ENCODE measurements at places on chromosomes 3 and 15.

DNA sequence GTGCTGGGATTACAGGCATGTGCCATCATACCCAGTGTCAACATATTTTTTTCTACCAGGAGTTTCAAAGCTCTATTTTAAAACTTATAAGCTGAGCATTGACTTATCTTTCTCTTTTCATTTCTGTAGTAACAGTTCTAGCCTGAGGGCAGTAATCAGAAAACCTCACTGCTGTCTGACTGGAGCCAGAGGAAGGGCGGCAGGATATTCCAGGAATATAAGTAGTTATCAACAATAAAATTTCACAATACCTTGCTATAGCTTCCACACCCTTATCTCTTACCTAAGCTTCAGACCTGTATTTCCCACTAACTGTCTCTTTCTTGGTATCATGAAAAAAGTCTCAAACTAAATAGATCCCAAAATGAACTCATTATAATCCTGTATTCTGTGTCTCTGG lies 5.1 kb upstream of the NEDD4 start:
- no peak for DNase-seq

DNA sequence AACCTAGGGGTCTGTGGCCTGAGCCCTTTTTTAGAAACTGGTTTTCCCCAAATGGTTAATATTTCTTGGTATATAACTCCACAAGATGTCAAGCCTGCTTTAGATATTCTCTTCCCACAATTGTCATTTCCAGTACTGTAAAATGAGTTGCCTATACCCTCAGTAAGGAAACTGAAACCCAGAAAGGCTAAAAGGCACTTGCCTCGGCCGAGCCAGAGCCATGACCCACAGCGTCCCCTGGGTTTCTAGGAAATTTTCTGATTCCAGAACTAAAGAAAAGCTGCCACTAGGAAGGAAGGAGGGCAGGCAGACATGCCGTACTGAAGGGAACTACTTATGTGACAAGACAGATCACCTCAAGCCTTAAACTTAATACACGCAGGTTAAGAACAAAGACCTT lies 59.1 kb downstream of the ATP8B4 start:
- no peak for DNase-seq

DNA sequence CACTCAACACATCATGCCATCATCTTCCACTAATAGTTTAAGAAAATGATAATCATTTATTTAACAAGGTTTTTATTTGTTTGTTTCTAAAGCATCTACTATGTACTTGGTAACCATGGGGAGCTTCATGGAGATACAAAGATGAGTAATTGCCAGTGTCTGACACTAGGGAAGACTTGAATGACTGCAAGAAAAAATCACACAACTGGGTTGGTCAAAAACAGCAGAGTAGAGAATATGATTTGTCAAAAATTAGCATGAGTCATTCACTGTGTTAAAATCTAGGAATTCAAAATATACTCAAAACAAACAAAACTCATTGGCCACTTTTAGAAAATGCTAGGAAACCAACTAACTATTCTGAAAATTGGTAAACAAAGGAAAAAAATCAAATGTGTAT lies 6.3 kb downstream of the BNC1 start:
- DNase-seq: no peak

DNA sequence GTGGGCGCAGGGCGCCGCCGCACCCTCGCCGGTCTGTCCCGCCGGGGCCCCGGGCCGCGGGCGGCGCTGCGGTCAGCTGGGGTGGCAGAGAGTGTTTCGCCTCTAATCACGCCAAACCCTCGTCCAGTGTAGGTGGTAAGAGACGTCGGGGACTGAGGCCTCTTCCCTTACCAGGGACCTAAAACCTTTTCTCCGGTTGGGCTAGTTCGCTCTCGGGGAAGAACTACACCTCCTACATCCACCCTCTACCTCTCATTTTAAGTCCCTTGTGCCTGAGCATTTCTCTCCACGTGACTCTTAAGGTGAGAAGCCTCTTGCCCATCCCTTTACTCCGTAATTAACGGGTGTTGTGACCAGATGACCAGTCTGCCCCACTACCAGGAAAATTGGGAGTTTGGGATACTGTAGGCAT lies 520 bp downstream of the TMEM42 start:
- no peak for DNase-seq

- no peak for DNase-seq
These were observed 775 bp downstream of the ARNT2 start for GRCh38 chr15:80404761-80405553.

GRCh38 chr3:181561139-181562031 lies 150.3 kb upstream of the SOX2 start:
- no peak for DNase-seq

DNA sequence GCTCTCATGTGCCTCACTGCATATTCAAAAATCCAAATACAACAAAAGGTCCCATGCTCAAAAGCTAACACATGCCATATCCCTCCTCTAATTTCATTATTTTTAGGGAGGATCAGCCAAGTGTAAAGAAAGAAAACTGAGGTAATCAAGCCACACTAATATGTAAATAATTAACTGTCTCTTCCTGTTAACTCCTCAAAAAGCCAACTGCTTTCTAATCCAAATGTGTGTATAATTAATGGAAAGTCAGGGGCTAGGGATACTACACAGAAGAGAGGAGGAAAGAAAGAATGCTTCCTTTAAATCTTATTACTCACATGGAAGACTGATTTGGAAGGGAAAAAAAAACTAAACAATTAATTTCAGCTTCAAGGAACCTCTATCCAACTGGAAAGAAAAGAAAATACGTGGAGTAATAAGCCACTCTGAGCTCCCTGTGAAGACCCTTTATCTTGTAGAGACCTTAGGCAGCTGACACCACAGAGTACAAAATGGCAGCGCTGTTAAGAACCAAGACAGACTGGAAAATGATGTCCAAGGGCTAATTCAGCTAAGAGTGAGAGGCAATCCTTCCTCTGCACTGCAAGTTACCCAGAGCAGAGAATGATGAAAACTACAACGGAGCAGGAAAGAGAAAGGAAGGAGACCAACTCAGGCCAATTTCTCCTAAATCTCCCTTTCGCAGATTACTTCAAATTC lies 56.8 kb downstream of the ZNF148 start:
- DNase-seq: no peak

DNA sequence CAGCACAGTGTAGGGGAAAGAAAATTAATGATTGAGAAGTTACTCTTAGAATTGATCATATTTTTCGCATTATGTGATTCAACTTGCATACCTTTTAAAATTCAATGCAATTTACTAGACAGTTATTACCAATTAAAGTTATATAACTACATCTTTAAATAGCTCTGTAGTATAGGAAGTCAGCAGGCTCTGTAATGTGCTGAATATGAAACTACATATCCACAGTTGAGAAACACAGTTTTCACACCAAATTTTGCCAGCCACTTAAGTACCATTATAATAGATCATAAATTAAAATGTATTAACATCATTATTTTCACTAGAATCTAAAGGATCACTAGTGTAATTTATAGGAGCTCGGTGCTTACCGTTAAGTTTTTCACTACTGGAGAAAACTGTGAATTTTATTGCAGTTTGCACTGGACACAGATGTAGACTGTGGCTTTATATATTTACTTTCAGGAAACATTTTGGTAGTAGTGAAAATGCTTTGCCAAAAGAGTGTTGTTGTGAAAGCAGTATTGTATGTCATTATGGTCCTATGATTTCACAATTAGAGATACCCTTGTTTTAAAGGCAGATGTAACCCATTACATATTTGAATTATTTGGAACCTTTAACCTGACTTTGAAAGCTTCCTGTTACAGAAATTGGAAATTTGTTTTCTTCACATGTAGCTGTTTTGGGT lies 113.6 kb downstream of the PLCL2 start:
- DNase-seq: no peak

GRCh38 chr3:30040126-30040525 lies 566.3 kb upstream of the TGFBR2 start:
- DNase-seq: no peak

DNA sequence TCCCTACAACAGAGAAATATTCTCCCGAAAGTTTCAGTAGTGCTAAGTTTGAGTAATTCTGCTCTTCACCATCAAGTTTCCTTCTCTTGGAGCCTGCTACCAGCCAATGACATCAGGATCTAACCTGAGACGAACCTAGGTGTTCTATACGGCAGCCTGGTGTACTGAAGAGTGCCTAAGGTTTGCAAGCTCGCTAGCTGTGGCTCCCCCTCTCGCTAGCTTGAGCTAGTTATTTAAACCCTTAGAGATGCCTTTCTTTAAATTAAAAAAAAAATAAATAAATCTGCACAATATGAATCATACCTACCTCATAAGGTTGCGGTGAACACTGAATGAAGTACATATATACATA lies 1.4 kb upstream of the COL8A1 start:
- no peak for DNase-seq

DNA sequence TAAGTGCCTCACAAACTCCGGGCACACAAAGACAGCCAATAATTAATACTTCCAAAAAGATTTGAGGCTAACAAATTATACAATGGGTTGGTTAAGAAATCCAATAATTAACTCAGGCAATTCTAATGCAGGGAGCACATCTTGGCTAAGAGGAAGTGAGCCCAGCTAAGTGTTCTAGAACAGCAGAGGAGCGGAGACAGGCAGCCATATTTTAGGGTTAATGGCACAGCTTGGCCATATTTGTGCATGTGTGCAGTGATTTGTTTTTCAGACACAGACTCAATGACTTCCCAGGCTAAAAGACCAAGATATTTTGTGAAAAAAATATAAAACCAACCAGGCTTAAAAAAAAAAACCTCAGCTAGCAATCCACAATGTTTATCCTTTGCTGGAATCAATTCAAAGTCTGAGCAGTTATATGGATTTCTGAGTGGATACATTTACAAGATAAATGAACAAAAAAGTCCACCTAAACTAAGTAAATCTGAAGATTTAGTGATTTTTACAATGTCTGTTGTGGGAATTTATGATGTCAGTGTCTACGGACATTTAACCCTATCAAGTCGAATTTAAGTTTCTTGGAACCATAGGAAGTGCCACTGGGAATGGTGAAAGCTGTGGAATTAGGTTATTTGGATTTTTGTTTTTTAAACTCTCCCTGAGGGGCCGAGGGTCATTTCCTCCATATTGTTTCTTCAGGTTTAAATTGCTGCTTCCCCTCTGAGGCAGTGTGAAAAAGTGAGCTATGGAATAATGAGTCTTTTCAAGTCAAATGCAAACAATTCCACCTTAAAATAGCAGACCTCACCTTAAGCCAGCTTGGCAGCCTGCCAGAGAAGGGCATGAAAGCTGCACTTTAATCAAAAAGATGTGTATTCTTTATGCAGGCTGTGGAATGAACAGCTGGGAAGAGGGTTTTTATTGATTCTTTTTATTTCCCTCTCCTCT lies 413.7 kb upstream of the TBL1XR1 start:
- no peak for DNase-seq

- no peak for DNase-seq
These were observed 138.6 kb downstream of the FBLN2 start for GRCh38 chr3:13687517-13687943.

DNA sequence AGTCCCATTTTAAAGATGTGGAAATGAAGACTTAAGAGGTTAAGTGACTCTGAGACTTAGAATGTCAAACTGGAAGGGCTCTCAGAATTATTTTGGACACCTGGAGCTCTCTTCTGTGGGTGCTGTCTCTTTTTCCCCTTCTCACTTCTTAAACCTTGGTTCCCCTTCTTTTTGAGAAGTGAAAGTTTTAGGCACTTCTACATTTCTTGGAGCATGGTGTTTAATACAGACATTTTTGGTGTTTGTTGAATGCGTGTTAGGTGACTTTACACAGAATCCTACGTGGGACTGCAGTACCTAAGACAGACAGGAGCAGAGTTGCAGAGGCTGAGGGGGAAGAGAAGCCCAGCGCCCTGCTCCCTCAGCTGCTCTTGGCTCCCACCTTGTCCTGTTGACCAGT lies 133.3 kb downstream of the MDFIC2 start:
- no peak for DNase-seq

GRCh38 chr15:40456299-40456712 lies 14.5 kb upstream of the CHST14 start:
- no peak for DNase-seq

DNA sequence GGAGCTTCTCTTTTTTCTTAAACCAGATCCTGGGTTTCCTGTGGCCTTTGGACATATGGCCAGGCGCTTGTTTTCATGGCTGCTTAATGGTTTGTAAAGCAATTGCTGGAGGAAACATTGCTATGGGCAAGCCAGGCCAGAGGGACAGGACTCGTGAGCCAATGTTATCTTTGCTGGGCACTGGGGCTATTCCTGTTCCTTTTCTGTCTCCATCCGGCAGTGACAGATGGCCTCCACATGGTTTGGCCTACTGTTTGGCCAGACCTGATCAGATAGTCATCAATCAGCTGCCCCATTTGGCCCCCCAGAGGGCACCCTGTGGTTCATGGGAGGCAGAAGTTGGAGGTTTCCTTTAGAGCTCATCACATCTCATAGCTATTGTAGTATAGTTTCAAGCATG lies 326.1 kb upstream of the ROPN1 start:
- DNase-seq: no peak

DNA sequence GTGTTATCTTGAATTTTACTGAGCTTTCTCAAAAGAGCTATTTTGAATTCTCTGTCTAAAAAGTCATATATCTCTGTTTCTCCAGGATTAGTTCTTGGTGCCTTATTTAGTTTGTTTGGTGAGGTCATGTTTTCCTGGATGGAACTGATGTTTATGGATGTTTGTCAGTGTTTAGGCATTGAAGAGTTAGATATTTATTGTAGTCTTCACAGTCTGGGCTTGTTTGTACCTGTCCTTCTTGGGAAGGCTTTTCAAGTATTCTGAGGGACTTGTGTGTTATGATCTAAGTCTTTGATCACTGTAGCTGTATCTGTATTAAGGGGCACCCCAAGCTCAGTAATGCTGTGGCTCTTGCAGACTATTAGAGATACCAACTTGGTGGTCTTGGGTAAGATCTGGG lies 10.6 kb upstream of the RAD51 start:
- DNase-seq: no peak

DNA sequence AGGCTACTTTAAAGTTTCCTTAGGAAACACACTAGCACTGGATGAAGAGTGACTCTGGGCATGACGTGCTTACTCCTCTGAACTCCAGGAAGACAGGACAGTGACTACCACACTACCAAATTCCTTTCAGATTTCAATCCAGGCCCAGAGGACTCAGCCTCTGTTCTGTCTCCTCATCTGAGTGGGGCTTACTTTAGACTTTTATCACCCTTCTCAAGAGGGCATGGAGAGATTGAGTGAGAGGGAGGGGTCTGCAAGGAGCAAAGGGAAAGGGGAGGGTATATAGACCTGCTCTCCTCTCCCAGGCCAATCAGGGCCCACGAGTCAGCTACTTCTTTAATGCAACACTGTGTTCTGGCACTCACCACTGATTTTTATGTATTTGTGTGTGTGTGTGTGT lies 29.4 kb upstream of the RSL24D1 start:
- DNase-seq: no peak

- no peak for DNase-seq
These were observed 286.4 kb upstream of the BCHE start for GRCh38 chr3:166123576-166123975.

GRCh38 chr15:31211353-31211752 lies 109.8 kb upstream of the TRPM1 start:
- no peak for DNase-seq

GRCh38 chr15:96274698-96275097 lies 55.8 kb upstream of the NR2F2 start:
- no peak for DNase-seq

GRCh38 chr3:49428752-49429080 lies 408 bp downstream of the NICN1 start:
- no peak for DNase-seq

GRCh38 chr3:52998771-52999513 lies 46.9 kb downstream of the SFMBT1 start:
- no peak for DNase-seq

All from AG04449 (cell line).